Stimulated activated CD8-positive, alpha-beta memory T cell treated with anti-CD3 and anti-CD28 coated beads, Interleukin-7, amount 100 ng/mL, for 1 hour (primary cell): ENCODE measurements at places on chromosomes 7 and 10.

DNA sequence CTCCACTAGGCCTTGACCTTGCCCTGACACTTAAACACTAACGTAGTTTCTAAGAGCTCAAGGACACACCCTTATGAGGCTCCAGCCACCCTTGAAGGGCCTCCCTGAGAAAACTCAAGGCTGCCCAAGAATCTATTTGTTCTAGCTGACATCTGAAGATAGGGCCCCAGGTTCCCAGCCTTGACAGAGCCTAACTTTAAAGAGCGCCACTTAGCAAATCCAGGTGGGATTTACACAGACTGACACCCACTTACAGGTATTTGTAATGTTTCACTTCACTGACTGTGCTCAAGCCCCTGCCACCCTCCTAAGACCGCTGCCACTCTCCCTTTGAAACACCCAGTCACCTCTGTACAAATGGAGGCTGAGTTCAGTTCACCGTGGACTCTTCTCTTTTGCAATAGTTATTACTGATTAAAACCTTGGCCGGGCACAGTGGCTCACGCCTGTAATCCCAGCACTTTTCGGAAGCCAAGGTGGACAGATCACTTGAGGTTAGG, 90.4 kb downstream of the SVOPL start:
- no peak for DNase-seq

DNA sequence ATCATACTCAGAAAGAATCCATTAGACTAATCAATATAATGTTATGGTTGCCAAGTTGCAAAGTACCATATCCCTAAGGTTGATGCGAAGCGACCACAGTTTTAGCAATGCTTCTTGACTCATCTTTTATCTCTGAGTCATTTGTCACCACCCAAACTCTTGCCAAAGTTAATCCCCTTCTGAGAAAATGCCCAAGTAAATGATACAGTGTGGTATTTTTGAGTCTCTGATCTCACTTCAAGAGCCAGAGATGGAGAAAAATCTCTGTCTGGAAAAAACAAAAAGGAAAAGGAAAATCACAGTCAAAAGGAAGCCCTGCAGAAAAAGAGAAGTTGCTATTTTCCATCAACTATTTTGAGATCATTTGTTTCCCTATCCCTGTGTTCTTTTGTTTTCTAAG, 26.7 kb upstream of the OTUD1 start:
- no peak for DNase-seq

DNA sequence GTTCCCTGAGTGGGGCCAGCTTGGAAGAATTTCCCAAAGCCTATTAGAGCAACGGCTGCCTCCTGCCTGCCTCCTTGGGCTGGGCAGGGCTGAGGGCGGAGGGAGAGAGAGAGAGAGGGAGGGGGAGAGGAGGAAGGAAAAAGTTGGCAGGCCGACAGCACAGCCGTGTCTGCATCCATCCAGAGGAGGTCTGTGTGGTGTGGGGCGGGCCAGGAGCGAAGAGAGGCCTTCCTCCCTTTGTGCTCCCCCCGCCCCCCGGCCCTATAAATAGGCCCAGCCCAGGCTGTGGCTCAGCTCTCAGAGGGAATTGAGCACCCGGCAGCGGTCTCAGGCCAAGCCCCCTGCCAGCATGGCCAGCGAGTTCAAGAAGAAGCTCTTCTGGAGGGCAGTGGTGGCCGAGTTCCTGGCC, at the start of gene AQP1:
Gene AQP1, plus strand, starts transcription at position 293 of the 409 bp plus-strand sequence. Its CDS starts 57 bp downstream, at position 350.
- no peak for DNase-seq

GRCh38 chr7:132077971-132078685, 498.1 kb downstream of the PLXNA4 start:
- DNase-seq: no peak

DNA sequence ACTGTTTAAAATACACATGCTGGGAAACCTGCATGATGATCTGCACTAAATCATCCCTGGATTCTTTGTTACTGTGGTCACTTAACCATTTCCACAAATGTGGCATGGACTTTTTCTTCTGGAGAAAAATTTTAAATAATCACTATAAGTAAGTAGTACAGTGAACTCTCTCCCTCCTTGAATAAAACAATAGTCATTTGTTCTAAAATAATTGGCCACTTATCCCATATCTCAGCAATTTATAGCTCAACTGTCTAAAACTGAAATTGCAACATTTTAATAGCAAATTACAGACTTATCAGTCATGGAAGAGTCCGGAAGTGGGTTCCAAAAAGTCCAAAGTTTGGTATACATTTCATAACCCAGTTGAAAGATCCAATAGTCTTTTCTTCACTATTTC, 90.9 kb downstream of the MTERF1 start:
- DNase-seq: no peak
